ENCODE measurements at places on chromosomes 2 and 18. TPM values are rescaled to one million over a fixed set of nuclear protein-coding genes. Genes with fewer than 3 reads are reported as not detected.

DNA sequence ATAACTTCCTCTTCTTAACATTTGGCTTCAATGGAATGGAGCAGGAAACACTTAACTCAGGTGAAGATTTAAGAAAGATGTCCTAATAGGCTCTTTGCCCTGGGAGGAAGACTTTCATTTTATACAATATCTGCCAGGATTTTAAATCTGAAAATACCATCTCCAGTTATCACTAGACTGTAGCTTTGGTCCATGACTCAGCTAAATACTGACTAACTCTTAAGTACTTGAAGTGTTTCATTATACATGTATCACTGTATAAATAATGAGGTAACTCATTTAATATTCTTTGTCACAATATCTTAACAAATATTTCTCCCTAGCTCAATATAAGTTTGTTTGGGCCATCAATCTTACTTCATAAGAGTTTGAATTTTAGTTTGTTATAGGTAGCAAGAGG is 34.7 kb downstream of the RBKS start:
- no peak for DNase-seq

GRCh38 chr2:144215701-144216675 is 303.9 kb downstream of the ZEB2 start:
- no peak for DNase-seq

Gene MERTK
- 3.1 TPM for total RNA-seq

- no peak for DNase-seq
Measured at GRCh38 chr2:111633643-111634042, 250.3 kb downstream of the ANAPC1 start.

GRCh38 chr2:58131191-58132011 is 84.8 kb downstream of the VRK2 start:
- no peak for DNase-seq
